ENCODE measurements at places on chromosomes 16 and 17.

GRCh38 chr17:69450918-69451317 is 36.4 kb downstream of the MAP2K6 start:
- DNase-seq: no peak

DNA sequence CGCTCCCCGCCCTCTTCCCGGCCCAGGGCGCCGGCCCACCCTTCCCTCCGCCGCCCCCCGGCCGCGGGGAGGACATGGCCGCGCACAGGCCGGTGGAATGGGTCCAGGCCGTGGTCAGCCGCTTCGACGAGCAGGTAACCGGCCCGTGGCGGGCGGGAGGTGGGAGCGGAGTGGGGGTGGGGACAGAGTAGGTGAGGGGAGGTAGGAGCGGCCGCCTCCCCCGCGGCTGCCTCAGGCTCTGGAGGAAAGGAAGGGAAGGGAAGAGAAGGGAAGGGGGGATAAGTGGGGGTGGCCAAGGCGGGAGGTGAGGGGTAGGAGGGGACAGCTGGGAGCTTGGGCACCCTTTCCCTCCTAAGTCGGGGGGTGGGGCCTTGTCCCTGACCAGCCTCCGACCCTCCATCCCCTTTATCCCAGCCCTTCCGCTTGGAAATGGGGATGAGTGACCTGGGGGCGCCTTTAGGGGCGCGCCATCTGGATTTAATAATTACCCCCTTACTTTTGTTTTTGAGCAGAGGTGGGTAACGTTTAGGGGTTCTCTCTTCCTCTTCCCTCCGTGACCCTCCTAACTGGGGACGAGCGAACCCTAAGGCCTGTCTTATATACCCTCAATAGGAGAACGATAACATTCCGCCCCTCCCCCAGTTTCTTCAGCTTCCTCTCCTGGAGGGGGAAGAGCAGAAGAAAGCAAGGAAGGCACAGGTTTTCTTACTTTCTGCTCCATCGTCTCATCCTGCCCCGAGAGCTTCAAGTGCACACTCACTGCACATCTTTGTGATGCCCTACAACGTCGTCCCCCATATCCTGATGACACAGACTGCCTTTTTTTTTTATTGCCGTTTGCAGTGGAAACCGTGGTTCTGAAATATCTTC is 694 bp downstream of the NF1 start:
- peak; percentile 47 for DNase-seq

- no peak for DNase-seq
Observed at GRCh38 chr17:5282642-5283217, 646 bp downstream of the RABEP1 start.

DNA sequence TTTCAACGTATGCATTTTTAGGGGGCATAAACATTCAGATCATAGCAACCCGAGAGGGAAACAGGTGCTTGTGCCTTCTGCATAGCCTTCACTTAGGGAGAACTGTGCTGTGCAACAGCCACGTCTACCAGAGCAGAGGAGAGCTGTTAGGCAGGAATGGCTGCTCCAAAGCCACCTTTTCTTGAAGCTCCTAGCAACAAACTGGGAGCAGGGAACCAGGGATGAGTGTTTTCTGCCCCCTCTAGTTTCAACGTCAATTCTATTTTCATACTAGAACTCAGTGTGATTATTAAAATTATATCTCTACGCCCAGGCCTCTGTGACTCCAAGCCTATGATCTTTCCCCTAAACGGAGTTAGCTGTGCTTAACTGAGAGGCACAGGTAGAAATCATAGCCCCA is 290.0 kb downstream of the HAPSTR1 start:
- no peak for DNase-seq

DNA sequence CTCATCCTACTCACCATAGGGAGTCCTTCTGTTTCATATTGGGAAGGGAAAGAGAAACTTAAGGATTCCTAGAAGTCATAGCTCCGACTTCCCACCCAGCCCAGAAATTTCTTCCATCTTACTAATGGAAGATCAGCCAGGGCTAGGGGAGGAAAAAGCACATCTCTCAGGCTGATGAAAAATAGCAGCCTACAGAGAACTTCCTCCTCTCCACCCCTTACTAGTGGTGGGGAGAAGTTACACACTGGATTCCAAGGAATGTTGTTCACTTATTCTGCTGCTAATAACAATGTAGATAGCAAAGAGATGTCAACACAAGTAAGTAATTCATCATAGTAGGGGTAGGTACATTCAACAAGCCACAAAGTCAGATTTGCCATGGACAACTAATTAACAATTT is 94.4 kb downstream of the SPACA3 start:
- DNase-seq: no peak

- peak; percentile 67 for DNase-seq
Observed at GRCh38 chr17:61139219-61139618, 260.4 kb upstream of the TBX2 start.

- DNase-seq: no peak
Observed at GRCh38 chr17:80163336-80163735, 6.5 kb upstream of the CARD14 start.

DNA sequence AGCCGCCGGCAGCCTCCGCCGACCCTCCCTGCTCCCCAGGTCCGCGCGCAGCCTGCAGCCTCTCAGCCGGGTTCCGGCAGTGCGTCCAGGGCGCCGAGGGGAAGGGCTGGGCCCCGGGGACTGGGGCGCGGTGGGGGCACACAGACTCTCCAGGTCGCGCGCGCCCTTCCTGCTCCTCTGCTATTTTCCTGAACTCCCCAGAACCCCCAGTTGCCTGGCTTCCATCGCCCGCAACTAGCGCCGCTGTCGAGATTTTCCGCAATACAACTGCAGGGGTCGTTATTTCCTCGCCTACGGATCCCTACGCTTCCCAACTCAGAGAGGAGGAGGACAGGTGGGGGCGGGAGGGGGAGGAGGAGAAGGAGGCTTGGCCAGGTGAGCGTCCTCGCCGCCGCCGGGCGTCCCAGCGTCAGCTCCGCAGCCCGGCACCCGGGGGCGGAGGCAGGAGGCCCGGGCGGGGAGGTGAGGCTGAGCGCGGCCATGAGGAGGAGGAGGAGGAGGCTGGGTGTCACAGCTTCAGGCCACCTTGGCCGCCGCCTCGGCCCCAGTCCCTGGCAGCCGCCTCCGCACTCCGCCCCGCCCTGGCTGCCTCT is at the start of gene CA10:
TSS of gene CA10 (minus strand) at position 265 of the 593 bp plus-strand sequence.
- peak; percentile 65 for DNase-seq

DNA sequence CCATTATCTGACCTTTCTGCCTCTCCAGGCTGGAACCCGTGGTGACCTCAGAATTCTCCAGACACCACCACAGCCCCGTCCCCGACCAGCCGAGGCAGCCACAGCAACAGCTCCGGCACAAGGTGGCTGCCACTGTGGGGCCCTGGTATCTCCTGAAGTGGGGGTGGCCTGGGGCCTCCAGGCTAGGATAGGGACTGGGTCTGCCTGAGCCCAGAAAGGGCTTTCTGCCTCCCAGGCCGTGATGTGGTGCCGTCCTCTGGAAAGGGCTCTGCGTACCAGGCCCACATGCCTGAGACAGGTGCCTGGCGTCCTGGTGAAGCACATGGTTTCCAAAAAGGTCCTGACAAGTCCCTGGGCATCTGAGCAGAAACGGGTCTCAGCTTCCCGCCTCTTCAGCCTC is 17.1 kb downstream of the FLYWCH1 start:
- no peak for DNase-seq

GRCh38 chr17:52047086-52047485 is 111.4 kb downstream of the CA10 start:
- no peak for DNase-seq

DNA sequence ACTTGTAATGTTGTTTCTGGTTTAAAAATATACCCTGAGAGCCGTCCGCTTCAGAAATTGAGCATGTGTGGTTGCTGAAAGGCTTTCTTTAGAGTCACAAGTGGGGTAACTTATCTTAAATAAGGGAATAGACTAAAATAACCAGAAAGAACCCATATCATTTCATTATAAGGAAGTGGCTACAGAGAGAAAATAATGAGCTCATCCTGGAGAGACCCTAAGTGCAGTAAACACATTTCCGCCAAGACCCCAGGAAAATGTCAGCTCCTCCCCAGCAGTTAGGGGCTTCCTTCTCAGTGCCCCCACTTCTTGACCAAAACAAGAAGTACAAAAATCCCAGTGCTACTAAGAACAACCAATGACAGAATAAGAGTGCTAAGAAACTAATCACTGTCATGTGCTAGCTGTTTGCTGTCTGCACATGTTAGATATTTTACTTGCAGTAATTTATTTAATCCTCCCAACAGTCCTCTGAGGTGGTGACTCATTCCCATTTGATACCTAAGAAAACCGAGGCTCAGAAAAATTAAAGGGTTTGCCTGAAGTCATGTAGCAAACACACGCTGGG is 83.5 kb downstream of the CDYL2 start:
- DNase-seq: no peak

DNA sequence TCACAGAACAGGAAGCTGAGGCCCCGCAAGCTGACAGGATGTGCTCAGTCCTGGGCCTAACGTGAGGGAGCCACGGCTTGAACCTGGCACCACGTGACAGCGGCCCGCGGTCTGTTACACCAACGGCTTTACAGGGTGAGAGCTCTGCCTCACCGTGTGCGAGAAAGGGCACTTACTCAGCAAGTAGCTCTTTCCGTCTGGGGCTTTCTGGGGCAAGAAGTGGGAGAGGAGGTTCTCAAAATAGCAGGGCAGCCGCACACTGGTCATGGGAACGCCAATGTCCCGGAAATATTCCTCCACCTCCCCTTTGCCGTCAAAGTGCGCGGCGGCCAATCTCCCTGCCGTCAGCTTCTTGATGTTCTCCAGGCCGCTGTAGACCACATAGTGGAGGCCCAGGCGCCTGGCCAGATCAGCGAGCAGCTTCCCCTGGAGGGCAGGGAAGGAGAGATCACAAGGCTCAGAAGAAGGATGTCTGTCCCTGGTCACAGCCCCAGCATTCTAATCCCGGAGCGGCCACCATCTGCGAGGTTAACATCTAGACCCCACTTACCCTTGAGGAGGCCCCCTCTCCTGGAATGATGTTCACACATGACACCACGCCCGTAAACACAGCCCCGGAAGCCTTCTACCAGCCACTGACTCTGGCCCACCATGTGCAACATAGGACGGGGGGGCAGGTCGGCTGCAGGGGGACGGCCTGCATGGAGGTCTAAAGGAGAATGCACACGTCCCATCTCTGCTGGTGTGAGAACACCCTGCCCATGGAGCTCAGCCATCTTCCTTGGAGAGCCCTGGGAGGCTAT is 8.2 kb downstream of the NMRAL1 start:
- no peak for DNase-seq

- DNase-seq: no peak
Observed at GRCh38 chr16:66052745-66053144, 313.7 kb upstream of the CDH5 start.

DNA sequence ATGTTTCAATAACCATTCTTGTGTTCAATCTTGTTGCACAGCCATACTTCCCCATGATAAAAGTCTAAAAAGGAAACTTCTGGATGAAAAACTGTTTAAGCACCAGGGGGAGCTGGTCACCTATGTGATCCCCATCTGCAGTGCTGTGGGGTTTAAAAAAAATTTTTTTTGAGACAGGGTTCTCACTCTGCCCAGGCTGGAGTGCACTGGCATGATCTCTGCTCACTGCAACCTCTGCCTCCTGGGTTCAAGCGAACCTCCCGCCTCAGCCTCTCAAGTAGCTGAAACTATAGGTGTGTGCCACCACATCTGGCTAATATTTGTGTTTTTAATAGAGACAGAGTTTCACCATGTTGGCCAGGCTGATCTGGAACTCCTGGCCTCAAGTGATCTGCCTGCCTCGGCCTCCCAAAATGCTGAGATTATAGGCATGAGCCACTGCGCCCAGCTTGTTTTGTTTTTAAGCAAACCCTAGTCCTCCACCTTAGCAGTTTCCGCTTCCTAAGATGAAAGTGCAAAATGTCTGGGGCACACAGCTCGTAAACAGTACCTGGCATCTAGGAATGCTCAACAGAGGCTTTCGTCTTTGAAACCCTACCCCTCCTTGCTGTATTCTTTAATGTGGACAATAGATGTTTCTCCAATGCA is 25.4 kb downstream of the DNAJA2 start:
- peak; percentile 44 for DNase-seq

GRCh38 chr16:56462064-56462796 is 10.9 kb downstream of the OGFOD1 start:
- no peak for DNase-seq

GRCh38 chr16:69114346-69114975 is 9.0 kb downstream of the HAS3 start:
- DNase-seq: no peak

GRCh38 chr17:65359016-65359415 is 202.4 kb downstream of the AXIN2 start:
- DNase-seq: peak; percentile 89

DNA sequence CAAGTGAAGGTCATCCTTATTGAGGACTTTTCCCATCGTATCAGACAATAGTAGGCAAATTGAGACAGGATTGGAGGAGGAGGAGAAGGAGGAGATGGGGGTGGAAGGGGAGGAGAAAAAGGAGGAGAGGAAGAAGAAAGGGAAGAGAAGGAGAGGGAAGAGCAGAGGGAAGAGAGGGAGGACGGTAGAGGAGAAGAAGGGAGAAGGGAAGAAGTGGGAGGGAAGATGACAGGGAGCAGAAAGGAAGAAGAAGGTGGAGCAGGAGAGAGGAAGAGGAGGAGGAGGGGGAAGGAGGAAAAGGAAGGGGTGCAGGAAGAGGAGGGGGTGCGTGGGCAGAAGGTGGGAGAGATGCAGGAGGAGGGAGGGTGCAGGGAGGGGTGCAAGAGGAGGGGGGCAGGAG is 26.0 kb downstream of the ABCC6 start:
- no peak for DNase-seq

- DNase-seq: no peak
Observed at GRCh38 chr17:66228887-66229782, at the start of gene APOH. TSS of gene APOH (minus strand) at chr17:66229415. CDS start at chr17:66229379, 36 bp downstream.

DNA sequence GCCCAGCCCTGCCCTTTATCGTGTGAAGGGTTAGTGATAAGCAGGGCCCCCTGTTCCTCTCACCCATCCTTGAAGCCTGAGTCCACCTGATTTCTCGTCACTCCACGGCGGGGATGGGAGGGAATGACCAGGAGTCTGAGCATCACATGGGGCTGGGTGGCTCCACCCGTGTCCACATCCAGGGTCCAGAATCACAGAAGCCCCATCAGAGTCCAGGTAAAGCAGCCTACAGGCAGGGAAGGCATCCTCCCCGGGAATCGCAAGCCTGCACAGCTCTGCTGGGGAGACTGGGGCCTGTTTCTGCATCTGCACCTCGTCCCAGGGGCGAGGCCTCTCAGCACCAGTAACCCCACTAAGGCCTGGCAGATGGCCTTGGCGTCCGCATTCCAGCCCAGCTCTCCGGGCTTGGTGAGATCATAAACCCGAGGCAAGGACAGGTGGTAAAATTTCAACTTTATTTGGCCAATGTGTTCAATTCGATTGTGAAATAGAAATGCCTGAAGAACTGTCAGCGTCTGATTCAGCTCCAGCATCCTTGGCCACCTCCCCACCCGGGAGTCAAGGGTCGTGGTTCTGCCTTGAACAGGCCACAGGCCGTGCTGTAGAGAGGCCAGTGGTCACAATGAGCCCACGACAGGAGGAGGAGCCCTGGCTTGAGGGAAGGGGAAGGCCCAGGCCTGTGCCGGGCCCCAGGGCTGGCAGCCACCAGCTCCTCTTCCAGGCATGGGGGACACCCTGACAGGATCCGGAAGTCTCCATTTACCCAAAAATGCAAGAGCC is 8.1 kb upstream of the PPP1R27 start:
- DNase-seq: no peak

GRCh38 chr16:79981814-79982213 is 381.3 kb upstream of the MAF start:
- DNase-seq: no peak

- DNase-seq: no peak
Observed at GRCh38 chr16:85782451-85782850, 16.9 kb downstream of the EMC8 start.

GRCh38 chr16:54318941-54319340 is 32.4 kb upstream of the IRX3 start:
- peak; percentile 12 for DNase-seq

- DNase-seq: no peak
Observed at GRCh38 chr16:78522327-78522726, 422.9 kb downstream of the WWOX start.

- peak; percentile 80 for DNase-seq
Observed at GRCh38 chr17:43720311-43721060, 38.1 kb downstream of the SOST start.
